MCF 10A (cell line): ENCODE measurements at places on chromosomes 7 and 10. TPM values are rescaled to one million over a fixed set of nuclear protein-coding genes. Genes with fewer than 3 reads are reported as not detected.

- peak overlapping the region; percentile 64 for H3K4me3 ChIP-seq
- no peak overlapping the region for H3K27ac ChIP-seq
- peaks cover 26% of the 10 kb centered on the region for H3K27me3 ChIP-seq
These were observed 804 bp downstream of the UNC5B start for GRCh38 chr10:71213127-71213621.

- H3K27me3 ChIP-seq, result no peaks in the 10 kb centered on the region
- no peak overlapping the region for H3K4me3 ChIP-seq
- H3K4me1 ChIP-seq, result no peaks in the 10 kb centered on the region
- H3K36me3 ChIP-seq, result peaks cover 29% of the 10 kb centered on the region
These were observed 76.1 kb downstream of the LRRC4 start for GRCh38 chr7:127955051-127955531.

DNA sequence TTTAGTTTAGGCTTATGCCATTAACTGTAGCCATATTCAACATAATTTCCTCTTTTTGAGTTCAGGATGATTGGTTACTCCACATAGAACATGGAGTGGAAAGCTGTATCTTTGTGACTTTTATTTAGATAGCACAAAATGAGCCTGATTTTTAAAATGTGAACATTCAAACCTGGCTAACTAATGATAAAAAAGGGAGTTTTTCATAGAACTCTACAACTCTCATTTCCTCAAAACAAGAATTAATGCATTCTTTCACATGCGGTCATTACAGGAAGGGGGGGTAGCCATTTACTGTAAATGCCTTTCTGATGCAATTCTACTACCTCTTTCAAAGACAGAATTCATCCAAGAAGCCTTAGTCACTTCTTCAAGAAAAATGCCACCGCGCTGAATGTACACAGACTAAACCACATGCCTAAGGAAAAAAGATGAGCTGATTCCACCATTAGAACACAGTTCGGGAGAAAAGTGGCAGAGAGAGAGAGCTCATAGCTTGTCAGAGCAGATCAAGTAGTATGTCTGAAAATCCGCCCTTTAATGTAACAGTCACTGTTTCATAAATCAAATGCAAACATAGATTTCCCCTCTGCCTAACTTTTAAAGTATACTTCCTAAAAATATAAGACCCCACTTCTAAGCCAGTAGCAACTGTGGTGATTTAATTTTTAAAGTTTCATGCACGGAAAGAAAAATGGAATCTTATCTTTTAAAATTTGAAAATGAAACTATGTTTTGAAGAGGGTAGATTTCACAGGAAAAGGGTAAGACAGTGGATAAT is 226.4 kb upstream of the KLF14 start:
- peaks cover 56% of the 10 kb centered on the region for H3K4me1 ChIP-seq
- DNase-seq, result peak; percentile 96
- peaks cover 15% of the 10 kb centered on the region for H3K36me3 ChIP-seq
- H3K27me3 ChIP-seq, result no peaks in the 10 kb centered on the region
- peak overlapping the region; percentile 94 for H3K27ac ChIP-seq

DNA sequence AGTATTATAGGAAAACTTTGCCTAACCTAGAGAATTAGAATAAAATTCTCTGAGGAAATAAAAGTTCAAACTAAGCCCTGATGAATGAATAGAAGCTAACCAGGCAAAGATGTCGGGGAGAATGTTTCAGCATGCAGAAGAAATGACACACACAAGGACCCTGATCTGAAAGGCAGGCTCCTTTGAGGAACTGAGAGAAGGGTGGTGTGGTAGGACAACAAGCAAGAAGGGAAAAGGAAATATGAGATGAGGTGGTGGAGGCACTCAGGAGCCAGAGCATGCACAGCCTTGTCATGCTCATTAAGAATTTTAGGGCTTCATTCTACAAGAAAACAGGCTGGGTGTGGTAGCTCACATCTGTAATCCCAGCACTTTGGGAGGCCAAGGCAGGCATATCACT is 90.6 kb downstream of the ARHGAP12 start:
- peaks cover 6% of the 10 kb centered on the region for H3K4me1 ChIP-seq
- peaks cover 19% of the 10 kb centered on the region for H3K36me3 ChIP-seq
- no peak overlapping the region for H3K27ac ChIP-seq
- H3K27me3 ChIP-seq, result no peaks in the 10 kb centered on the region

Gene C1QL3
- not detected in 2 replicates for total RNA-seq

- DNase-seq, result no peak
- no peak overlapping the region for H3K4me3 ChIP-seq
- H3K36me3 ChIP-seq, result no peaks in the 10 kb centered on the region
- no peak overlapping the region for H3K27ac ChIP-seq
- H3K27me3 ChIP-seq, result no peaks in the 10 kb centered on the region
- no peaks in the 10 kb centered on the region for H3K4me1 ChIP-seq
These were observed 1263.5 kb upstream of the AUTS2 start for GRCh38 chr7:68334636-68335272.

DNA sequence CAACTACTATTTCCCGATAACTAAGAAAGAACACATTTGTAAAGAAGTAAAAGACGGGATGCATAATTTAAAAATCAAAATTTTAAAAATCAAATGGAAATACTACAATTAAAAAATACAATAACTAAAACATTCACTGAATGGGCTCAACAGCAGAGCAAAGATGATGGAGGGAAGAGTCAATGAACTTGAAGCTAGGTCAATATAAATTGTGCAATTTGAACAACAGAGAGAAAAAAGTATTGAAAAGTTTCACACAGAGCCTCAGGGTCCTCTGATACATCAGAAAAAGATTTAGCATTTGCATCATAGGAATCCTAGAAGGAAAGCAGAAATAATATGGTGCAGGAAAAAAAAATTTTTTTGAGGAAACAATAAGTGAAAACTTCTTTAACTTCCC is 581.0 kb downstream of the KCNMA1 start:
- H3K4me3 ChIP-seq, result no peak overlapping the region
- H3K27ac ChIP-seq, result no peak overlapping the region
- H3K36me3 ChIP-seq, result no peaks in the 10 kb centered on the region
- DNase-seq, result no peak
- no peaks in the 10 kb centered on the region for H3K27me3 ChIP-seq
- no peaks in the 10 kb centered on the region for H3K4me1 ChIP-seq

Gene TMEM140
- total RNA-seq, result not detected in 2 replicates

DNA sequence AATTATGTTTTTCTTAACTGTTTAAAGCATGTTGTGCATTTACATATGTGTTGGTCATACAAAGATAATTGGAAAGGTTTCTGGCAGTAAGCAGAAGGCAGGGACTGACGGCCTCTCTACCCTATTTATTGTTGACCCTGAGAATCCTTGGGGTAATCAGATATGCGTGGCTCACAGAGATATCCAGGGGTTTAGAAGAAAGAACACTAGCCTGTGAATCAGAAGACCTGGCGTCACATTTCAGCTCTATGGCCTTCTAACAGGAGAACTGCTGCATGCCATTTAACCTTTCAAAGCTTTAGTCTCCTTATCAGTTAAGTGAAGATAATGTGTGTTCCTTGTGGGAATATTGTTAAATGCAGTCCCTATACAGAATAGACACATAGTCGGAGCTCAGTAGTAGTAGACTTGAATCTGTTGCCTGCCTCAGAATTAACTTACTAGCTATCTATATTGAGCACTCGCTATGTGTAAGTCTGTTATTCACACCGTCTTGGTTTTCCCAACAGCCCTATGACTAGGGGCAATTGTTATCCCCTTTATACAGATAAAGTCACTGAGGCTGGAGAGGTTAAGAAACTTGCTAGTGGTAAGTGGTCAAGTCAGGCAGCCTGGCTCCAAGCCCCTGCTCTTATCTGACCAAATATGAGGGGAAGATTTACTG is 129.6 kb upstream of the ANKRD1 start:
- H3K27ac ChIP-seq, result no peak overlapping the region
- DNase-seq, result no peak
- H3K27me3 ChIP-seq, result no peaks in the 10 kb centered on the region
- no peak overlapping the region for H3K4me3 ChIP-seq
- no peaks in the 10 kb centered on the region for H3K4me1 ChIP-seq
